ENCODE measurements at places on chromosomes 12 and 14. TPM values are rescaled to one million over a fixed set of nuclear protein-coding genes. Genes with fewer than 3 reads are reported as not detected.

The KIAA0586 gene
- 26.0 TPM for polyA plus RNA-seq

The BCAT1 gene
- 1.8 TPM for polyA plus RNA-seq

DNA sequence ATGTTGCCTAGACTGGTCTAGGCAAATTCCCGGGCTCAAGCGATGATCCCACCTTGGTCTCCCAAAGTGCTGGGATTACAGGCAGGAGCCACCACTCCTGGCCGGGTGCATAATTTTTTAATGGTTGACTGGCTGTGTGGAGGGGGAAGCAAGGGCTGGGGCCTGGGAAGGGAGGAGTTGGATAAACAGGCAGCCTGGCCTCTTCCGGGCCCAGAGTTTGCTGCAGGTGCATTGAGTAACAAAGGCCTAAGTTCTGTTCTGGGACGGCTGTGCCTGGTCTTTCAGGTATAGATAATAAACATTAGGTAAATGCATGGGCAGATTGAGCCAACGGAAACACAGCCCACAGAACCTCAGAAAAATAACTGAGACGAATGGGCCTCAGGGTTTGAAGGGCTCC is 191.3 kb upstream of the TBX3 start:
- no peaks in the 10 kb centered on the region for H3K36me3 ChIP-seq
- DNase-seq = no peak
- no peak overlapping the region for H3K27ac ChIP-seq
- H3K27me3 ChIP-seq = no peaks in the 10 kb centered on the region

GRCh38 chr14:80567905-80568536 is 356.7 kb upstream of the DIO2 start:
- no peaks in the 10 kb centered on the region for H3K4me1 ChIP-seq
- no peaks in the 10 kb centered on the region for H3K36me3 ChIP-seq
- no peak overlapping the region for H3K4me3 ChIP-seq
- no peak overlapping the region for H3K27ac ChIP-seq
- DNase-seq = no peak
- H3K27me3 ChIP-seq = no peaks in the 10 kb centered on the region

GRCh38 chr12:49689237-49689636 is 18.0 kb downstream of the FMNL3 start:
- H3K4me3 ChIP-seq = no peak overlapping the region
- DNase-seq = no peak
- peak overlapping the region; percentile 47 for H3K27ac ChIP-seq
- no peaks in the 10 kb centered on the region for H3K36me3 ChIP-seq

The ANKRD33 gene
- not detected for polyA plus RNA-seq

GRCh38 chr12:89768586-89769482 is 60.2 kb upstream of the ATP2B1 start:
- no peak overlapping the region for H3K4me3 ChIP-seq
- H3K27ac ChIP-seq = peak overlapping the region; percentile 21
- H3K36me3 ChIP-seq = peaks cover 3% of the 10 kb centered on the region
- DNase-seq = no peak
- H3K4me1 ChIP-seq = peaks cover 10% of the 10 kb centered on the region

The COA8 gene
- polyA plus RNA-seq = 47.5 TPM

The LRP1-AS gene
- polyA plus RNA-seq = not detected

The TAS2R30 gene
- not detected for polyA plus RNA-seq

The KRT6C gene
- polyA plus RNA-seq = not detected

DNA sequence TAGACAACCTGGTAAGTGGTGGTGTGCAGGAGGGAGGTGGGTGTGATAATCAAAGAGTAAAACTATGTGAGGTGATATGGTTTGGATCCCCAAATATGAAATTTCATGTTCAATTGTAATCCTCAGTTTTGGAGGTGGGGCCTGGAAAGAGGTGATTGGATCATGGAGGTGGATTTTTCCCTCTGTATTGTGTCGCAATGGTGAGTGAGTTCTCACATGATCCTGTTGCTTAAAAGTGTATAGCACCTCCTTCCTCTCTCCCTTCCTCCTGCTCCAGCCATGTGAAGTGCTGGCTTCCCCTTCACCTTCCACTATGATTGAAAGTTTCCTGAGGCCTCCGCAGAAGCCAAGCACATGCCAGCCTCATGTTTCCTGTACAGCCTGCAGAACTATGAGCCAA is 270.2 kb upstream of the FOXG1 start:
- no peak overlapping the region for H3K27ac ChIP-seq
- no peak overlapping the region for H3K4me3 ChIP-seq
- no peaks in the 10 kb centered on the region for H3K4me1 ChIP-seq
- no peak for DNase-seq
- H3K36me3 ChIP-seq = no peaks in the 10 kb centered on the region
- H3K27me3 ChIP-seq = no peaks in the 10 kb centered on the region

GRCh38 chr14:102629808-102630350 is 37.4 kb downstream of the RCOR1 start:
- H3K27me3 ChIP-seq = no peaks in the 10 kb centered on the region
- H3K36me3 ChIP-seq = peaks cover 7% of the 10 kb centered on the region
- peak overlapping the region; percentile 89 for H3K27ac ChIP-seq
- H3K4me3 ChIP-seq = no peak overlapping the region

GRCh38 chr12:116459916-116460663 is 99.1 kb upstream of the MAP1LC3B2 start:
- H3K27ac ChIP-seq = peak overlapping the region; percentile 79
- no peak for DNase-seq
- H3K36me3 ChIP-seq = no peaks in the 10 kb centered on the region

DNA sequence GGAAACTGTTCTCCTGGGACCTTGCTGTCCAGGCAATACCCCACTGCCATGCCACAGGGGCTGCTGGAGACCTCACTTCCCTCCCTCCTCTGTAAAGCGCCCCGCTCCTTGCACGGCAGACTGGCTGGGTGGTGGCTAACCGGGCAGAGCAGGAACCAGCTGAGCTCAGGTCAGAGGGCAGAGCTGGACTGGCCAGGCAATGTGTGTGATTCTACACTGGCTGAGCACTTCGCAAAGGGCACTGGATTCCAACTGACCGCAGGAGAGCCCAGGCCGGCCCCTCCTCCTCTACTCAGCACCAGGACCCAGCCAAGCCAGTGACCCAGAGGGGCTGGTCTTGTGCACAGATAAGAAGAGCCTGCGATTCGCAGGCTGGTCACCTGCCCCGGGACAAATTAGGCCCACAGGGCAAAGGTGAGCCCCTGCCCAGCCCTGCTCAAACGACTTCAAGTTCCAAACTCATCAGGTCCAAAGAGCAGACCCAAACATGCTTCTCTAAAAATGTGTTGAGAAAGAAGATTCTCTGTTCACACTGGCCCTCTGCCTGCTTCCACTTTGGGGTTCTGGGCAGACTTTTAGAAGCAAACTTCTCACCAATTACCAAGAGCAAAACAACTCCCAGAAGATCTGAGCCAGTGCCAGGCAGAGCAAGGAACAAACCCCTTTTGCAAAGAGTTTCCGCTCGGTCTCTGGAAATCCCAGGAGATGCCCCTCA is 54.9 kb upstream of the DIO3 start:
- no peak overlapping the region for H3K4me3 ChIP-seq
- no peak for DNase-seq
- no peaks in the 10 kb centered on the region for H3K36me3 ChIP-seq

GRCh38 chr12:473863-474577 is 14.3 kb downstream of the B4GALNT3 start:
- no peak for DNase-seq
- H3K36me3 ChIP-seq = peaks cover 5% of the 10 kb centered on the region
- no peaks in the 10 kb centered on the region for H3K4me1 ChIP-seq
- peak overlapping the region; percentile 4 for H3K27ac ChIP-seq

The CLEC6A gene
- polyA plus RNA-seq = not detected

The KLRG1 gene
- 4.4 TPM for polyA plus RNA-seq

The INHBC gene
- polyA plus RNA-seq = not detected

- no peaks in the 10 kb centered on the region for H3K36me3 ChIP-seq
- peak overlapping the region; percentile 66 for H3K4me3 ChIP-seq
- peak; percentile 35 for DNase-seq
Measured at GRCh38 chr12:103832048-103832997, 8.7 kb downstream of the NT5DC3 start.

GRCh38 chr12:4285070-4285469 is 11.5 kb downstream of the CCND2 start:
- H3K36me3 ChIP-seq = peaks cover 10% of the 10 kb centered on the region
- H3K4me3 ChIP-seq = no peak overlapping the region
- H3K4me1 ChIP-seq = peaks cover 51% of the 10 kb centered on the region
- no peaks in the 10 kb centered on the region for H3K27me3 ChIP-seq
- H3K27ac ChIP-seq = no peak overlapping the region

The KRT4 gene
- not detected for polyA plus RNA-seq

DNA sequence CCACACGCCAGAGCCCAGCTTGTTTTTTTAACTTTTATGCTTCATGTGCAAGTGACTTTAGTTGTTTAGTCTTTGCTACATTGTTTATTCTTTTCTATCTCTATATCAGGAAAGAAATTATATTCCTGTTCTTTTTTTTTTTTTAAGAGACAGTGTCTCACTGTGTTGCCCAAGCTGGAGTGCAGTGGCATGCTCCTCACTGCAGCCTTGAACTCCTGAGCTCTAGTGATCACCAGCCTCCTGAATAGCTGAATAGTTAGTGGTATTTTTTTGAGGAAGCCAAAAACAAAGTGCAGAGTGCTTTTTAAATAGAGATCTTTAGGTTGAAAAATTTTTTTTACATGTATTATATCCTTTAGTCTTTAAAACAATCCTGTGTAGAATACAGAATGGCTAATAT is 58.2 kb downstream of the ETNK1 start:
- peak overlapping the region; percentile 36 for H3K27ac ChIP-seq
- H3K4me3 ChIP-seq = no peak overlapping the region
- peaks cover 25% of the 10 kb centered on the region for H3K36me3 ChIP-seq
- peaks cover 15% of the 10 kb centered on the region for H3K4me1 ChIP-seq

DNA sequence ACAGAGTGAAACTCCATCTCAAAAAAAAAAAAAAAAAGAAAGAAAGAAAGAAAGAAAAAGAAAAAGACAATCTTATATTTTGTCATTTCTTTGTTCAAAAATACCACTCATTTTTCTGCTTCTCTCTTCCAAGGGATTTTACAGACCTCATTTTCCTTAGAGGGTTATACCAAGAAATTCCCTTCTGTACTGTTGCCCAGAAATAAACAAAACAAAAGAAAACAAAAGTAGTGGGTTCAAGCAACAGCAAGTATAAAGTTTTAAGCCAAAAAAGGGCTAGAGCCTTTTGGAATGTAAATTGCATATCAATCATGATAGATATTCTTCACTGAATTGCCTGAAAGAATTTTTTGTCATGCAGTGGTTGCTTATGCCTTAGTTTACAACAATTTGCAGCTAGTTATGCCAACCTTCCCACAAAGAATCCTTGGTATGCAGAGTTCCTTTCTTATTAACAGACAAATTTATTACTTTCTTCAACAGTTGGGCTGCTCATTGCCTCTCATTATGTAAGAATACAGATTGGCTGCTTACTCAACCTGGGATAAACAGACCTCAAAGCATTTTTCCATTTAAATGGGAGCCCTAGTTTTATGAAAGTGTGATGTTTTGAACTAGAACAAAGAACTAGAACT is 129.1 kb upstream of the PPFIA2 start:
- H3K4me3 ChIP-seq = no peak overlapping the region
- H3K36me3 ChIP-seq = no peaks in the 10 kb centered on the region
- no peaks in the 10 kb centered on the region for H3K4me1 ChIP-seq
- DNase-seq = no peak
- no peaks in the 10 kb centered on the region for H3K27me3 ChIP-seq

The TMTC2 gene
- not detected for polyA plus RNA-seq

The TTC5 gene
- 28.3 TPM for polyA plus RNA-seq

- DNase-seq = no peak
- no peaks in the 10 kb centered on the region for H3K4me1 ChIP-seq
- H3K27ac ChIP-seq = no peak overlapping the region
- H3K27me3 ChIP-seq = peaks cover 22% of the 10 kb centered on the region
Measured at GRCh38 chr12:111076611-111077451, 156.5 kb upstream of the MYL2 start.

The FAR2 gene
- polyA plus RNA-seq = 0.73 TPM

The ENDOU gene
- polyA plus RNA-seq = not detected

The FLRT2 gene
- polyA plus RNA-seq = not detected

The DAO gene
- not detected for polyA plus RNA-seq
